ENCODE measurements at places on chromosomes 7 and 10. TPM values are rescaled to one million over a fixed set of nuclear protein-coding genes. Genes with fewer than 3 reads are reported as not detected.

- DNase-seq, result no peak
These were observed 121.6 kb upstream of the KAT6B start for GRCh38 chr10:74704629-74705357.

DNA sequence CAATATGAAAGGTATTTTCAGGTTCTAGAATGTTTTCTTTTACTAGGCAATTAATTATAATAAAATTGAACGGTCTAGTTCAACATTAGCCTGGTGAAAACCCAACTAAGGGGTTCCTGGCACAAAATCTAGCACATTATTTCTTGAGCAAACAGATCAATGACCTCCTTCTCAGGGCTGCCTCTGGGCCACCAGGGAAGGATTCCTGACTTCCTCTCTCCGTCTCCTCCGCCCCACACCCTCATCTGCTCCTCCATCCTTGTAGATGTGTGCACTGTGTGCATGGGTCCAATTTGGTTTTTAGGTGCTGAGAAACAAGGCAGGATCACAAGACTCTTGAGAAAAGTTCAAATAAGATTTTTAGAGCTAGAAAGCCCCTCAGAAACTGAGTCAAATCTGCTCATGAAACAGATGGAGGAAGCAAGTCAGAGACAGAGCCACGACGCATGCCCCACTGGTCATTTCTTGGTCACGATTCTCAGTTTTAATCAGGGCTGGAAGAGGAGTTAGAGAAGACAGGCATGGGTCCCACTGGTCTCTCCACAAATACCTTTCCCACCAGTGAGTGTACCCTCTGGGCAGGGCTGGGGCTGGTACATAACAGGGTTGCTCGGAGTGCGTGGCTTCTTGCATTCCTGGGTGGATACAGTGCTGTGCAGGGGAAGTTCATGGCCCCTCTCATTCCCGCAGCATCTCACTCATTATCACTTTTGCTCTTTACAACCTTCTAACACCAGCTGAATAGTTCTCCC, 3.8 kb downstream of the TRPV6 start:
- DNase-seq, result no peak

DNA sequence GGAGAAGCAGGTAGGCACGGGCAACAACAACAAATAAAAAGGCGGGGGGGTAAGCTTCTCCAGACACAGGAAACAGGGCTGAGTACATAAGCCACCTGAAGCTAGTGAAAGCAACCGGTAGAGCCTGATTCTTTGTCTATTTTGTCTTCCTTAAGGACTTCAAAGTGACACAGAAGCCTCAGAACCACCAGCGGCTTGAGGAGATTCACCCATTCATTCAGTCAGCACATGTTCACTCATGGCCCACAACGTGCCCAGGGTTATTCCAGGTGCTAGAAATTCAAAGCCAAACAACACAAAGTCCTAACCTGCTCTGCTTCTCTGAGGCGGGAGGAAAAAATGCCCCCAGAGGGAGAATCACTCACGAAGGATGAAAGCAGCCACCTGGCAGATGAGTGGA, 69.3 kb upstream of the C7orf33 start:
- DNase-seq, result no peak

Gene CCL24
- not detected for total RNA-seq

- no peak for DNase-seq
These were observed 274.6 kb downstream of the TNS3 start for GRCh38 chr7:47307311-47307710.

GRCh38 chr7:131306777-131307176, 20.9 kb upstream of the MKLN1 start:
- DNase-seq, result no peak

- no peak for DNase-seq
These were observed 573.9 kb downstream of the TCERG1L start for GRCh38 chr10:130737621-130738020.

Gene SLC18A2
- 8.0 TPM for total RNA-seq

Gene LDB3
- not detected for total RNA-seq

Gene TMEM184A
- total RNA-seq, result not detected

- no peak for DNase-seq
These were observed 57.0 kb downstream of the AP3M1 start for GRCh38 chr10:74093530-74094164.

Measured in natural killer cell (primary cell).